ENCODE measurements at places on chromosomes 16 and 17.

DNA sequence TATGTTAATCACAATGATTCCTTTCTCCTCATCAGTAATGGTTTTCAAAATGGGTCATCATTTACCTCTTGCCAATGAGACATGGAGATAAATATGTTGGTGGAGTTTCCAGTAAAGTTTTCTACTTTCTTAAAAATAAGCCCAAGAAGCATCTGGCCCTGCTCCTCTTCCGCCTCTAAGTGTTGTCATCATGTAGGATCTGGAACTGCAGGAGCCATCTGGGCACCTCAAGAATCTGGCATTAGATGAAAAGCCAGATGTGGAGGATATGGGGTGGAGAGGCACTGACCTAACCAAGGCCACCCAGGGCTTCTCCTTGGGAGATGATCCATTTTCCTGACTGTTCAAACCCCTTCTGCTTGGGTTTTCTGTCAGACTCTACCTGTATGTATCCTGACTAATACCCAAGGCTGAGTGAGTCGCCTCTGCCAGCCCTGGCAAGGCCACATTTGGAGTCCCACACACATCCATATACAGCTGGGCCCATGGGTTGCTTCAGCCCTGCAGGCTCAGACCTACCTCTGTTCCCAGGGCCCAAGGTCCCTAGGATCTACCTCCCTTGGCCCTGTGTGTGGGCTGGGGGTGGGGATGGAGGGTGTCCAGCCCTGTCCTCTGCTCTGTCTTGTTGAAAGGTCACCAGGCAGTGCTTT, 24.6 kb downstream of the CCDC182 start:
- DNase-seq = no peak

GRCh38 chr16:414395-415169, 10.9 kb upstream of the RAB11FIP3 start:
- peak; percentile 44 for DNase-seq

- DNase-seq = no peak
Observed at GRCh38 chr16:57235128-57236021, 9.7 kb upstream of the ARL2BP start.

- DNase-seq = no peak
Observed at GRCh38 chr17:77429369-77429968, 288.7 kb downstream of the SEC14L1 start.

GRCh38 chr17:57534863-57535248, 210.2 kb downstream of the CCDC182 start:
- DNase-seq = no peak

GRCh38 chr17:13429201-13429600, 172.5 kb downstream of the HS3ST3A1 start:
- no peak for DNase-seq

- no peak for DNase-seq
Observed at GRCh38 chr16:30382111-30382881, at the start of gene SEPTIN1. Gene SEPTIN1, minus strand, starts transcription at chr16:30382561. Its CDS starts 19 bp downstream, at chr16:30382542.

GRCh38 chr17:64254755-64255154, 8.3 kb downstream of the TEX2 start:
- no peak for DNase-seq

DNA sequence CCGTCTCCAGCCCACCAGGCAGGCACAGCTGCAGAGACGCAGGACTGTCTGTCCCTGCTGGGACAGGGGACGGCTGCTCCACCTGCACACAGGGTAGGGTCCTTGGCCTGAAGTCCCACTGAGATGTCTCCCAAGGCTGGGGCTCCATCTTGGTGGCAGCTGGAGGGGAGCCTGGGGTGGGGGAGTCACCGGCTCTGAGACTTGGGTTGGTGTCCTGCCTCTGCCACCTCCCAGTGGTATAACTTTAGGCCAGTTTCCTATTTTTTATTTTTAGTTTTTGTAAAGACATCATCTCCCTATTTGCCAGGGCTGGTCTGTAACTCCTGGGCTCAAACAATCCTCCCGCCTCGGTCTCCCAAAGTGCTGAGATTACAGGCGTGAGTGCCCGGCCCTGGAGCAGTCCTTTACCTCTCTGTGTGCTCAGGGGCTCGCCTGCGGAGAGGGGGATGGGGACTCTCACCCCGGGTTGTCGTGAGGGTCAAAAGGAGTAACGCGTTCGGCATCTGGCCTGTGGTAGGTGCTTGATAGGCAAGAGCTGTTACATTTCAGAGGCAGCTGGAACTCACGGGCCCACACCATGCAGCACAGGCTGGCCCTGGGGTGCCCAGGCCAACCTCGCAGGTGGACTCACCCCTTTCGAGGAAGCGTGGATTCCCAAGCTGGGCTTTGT, 46.6 kb upstream of the DOC2B start:
- DNase-seq = no peak

GRCh38 chr17:17933775-17934174, 38.4 kb downstream of the TOM1L2 start:
- no peak for DNase-seq

- DNase-seq = peak; percentile 77
Observed at GRCh38 chr17:35243561-35244340, 879 bp downstream of the SLFN5 start.

DNA sequence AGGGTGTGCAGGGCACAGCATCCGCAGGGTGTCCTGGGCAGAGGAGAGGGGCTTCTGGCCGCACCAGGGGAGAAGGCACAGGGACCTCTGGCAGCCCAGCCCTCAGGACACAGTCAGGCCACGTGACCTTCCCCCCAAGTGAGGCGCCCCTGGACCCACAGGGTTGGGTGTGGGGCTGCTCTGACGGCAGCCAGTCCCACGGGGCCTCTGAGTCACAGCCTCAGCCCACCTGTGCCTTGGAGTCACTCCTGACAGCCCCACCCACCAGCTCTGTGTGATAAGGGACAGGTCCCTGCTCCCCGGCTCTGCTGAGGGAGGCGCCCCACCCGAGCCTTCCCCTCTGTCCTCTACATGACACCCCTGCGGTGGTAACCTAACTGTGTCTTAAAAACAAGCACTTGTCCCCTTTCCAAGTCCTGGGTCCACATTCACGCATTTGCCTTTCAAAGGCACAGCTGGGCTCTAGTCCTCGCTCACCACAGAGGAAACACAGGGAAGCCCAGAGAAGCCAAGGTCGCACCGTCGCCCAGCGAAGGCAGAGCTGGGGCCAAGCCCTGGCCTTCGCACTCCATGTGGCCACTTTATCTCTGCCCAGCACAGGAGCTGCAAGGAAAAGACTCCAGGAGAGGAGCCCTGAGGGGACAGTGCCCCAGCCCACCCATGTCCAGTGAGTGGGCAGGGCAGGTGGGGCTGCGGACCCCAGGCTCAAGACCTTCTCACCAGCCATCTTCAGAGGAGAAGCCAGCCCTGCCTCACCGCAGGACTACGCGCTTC, 5.1 kb upstream of the NPTX1 start:
- DNase-seq = peak; percentile 80

GRCh38 chr16:27222249-27223225, 19.2 kb downstream of the KDM8 start:
- no peak for DNase-seq

DNA sequence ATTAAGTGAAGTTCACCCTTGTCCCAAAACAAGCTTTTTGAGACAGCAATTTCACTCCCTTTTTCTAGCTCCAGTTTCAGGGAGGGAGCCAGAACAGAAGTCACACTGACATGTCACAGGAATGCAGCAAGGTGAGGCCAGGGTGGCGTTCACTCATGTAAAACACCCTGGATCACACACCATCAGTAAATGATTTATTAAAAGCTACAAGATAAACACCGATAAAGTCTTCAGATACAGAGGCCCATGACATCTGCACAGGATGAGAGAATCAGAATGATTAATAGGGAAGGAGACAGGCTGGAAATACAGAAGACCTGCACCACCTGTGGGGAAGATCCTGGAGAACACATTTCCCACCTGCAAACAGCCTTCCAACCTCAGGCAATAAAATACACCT, 77.5 kb upstream of the DYNLRB2 start:
- no peak for DNase-seq
